Activated T-helper 1 cell treated with anti-CD3 and anti-CD28 coated beads, Interleukin-12 subunit alpha, Interleukin-12 subunit beta, Interleukin-2, Interleukin-4 antibody, amounts not matched to agents 30 ng/mL and 10 ng/mL and 1 ng/mL, durations not matched to agents 14 hours and 24 hours and 36 hours (primary cell): ENCODE measurements at places on chromosomes 7 and 10. TPM values are rescaled to one million over a fixed set of nuclear protein-coding genes. Genes with fewer than 3 reads are reported as not detected.
A peak's percentile ranks its signal among the peaks of the same experiment; 100 is the strongest.

DNA sequence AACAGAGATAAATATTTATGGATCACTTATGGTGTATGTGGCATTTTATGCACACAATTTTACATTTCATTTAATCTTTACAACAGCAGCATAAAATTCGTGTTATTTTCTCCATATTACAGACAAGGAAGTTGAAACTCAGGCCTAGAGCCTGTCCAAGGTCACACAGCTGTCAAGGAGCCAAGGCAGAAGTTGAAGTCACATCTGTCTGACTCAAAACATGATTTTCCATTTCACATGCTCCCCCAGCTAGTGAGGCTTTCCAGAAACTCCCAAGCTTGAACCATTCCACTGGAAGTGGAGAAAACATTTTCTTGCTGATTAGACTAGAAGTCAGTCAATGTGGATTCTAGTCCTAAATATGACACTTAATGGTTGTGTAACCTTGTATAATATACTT lies 110.5 kb downstream of the HECTD2 start:
- no peak for DNase-seq

DNA sequence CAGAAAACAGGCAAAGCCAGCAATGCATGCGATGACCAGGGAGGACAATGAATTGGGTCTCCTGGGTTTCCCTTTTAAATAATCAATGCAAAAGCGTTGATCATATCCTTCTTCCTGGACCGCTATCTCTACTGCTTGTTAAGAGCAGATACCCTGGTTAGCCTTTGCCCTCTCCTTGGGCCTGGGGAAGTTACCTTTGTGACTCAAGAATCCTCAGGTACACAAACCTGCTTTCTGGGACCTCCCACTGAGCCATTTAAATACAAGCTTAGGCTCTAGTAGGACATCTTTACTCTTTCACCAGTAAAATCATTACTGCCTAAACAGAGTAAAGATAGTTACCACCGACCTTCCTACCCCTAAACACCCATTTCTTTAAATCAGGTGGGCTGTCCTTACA lies 173.9 kb downstream of the WNT2 start:
- no peak for DNase-seq

Gene DTX2
- 26.4 and 28.0 TPM in 2 replicates for total RNA-seq

Gene HOXA9
- total RNA-seq, result not detected in 2 replicates

DNA sequence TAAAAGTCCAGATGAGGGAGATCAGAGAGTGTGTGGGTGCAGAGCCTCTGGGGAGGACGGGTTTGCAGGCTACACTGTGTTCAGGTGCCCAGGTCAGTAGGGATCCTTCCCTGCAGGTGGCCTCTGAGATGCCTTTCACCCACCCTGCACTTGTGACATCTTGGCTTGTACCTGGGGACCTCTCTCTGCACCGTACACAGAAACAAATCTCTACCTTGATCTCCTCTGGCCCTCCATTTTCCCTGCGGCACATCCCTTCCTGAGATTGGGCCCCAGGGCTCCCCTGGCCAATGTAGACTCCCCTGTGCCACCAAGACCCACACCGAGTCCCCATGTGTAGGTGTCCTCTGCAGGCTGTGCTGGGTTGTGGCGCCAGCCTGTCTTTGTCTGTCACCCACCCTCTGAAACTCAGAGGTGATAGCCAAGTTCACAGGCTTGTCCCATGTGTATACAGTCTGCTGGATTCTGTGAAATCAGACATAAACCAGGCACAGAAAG lies 140.6 kb downstream of the PTPN20 start:
- DNase-seq, result no peak

Gene NDUFA5
- total RNA-seq, result 49.4 and 51.5 TPM in 2 replicates

DNA sequence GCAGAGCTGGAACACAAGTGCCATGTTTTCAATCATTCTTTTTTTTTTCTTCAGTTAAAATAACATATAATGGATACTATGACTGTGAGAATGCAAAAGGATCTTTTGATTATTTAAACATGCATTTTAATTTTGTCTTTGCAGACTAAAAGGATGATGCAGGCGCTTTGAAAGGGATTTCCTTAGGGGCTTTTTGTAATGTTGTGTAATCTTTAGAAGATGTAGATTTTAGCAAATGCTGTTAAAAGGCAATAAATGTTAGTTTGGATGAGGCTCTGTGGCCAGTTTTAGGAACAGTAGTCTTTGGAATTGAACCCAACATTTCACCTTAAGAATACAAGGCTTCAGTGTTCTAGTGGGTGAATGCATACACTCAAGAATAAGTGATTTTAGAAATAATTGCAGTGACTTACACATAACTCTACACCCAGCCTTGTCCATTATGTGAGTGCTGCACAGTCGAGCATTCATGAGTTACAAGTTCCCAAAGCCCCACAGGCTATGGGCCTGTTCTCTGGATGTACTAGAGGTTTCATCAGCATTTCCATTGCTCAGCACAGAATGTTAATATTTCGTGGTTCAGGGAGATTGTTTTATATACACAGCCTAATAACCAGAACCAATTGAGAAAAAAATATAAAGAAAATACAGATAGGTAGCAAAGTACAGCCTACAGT lies 11.6 kb downstream of the PAPSS2 start:
- DNase-seq, result no peak

GRCh38 chr10:124328477-124329220 lies 90.1 kb downstream of the OAT start:
- DNase-seq, result no peak

- no peak for DNase-seq
These were observed 85.1 kb upstream of the RELN start for GRCh38 chr7:104074529-104074928.

GRCh38 chr7:11623093-11623678 lies 208.8 kb downstream of the THSD7A start:
- DNase-seq, result no peak

Gene ZNF425
- 1.1 and 1.2 TPM in 2 replicates for total RNA-seq

GRCh38 chr7:157687845-157688532 lies 351.2 kb downstream of the DNAJB6 start:
- no peak for DNase-seq

- DNase-seq, result no peak
These were observed 76.7 kb upstream of the EN2 start for GRCh38 chr7:155380976-155381851.

Gene RBP3
- not detected in 2 replicates for total RNA-seq

DNA sequence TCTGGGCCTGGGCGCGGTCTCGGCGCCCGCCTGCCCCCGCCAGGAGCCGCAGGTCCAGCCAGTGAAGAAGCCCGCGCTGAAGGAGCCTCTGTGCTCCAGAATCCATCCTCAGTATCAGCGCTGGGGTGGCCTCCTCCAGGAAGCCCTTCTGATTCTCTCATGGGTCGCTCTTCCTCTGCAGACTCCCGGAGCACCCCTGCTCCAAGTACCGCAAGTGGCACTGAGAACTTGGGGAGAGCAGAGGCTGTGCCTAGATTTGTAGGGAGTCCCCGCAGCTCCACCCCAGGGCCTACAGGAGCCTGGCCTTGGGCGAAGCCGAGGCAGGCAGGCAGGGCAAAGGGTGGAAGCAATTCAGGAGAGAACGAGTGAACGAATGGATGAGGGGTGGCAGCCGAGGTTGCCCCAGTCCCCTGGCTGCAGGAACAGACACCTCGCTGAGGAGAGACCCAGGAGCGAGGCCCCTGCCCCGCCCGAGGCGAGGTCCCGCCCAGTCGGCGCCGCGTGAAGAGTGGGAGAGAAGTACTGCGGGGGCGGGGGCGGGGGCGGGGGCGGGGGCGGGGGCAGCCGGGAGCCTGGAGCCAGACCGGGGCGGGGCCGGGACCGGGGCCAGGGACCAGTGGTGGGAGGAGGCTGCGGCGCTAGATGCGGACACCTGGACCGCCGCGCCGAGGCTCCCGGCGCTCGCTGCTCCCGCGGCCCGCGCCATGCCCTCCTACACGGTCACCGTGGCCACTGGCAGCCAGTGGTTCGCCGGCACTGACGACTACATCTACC lies at the start of gene ALOX5:
TSS of gene ALOX5 (plus strand) at position 641 of the 774 bp plus-strand sequence. CDS start at position 705, 64 bp downstream.
- DNase-seq, result peak; percentile 48

- no peak for DNase-seq
These were observed 399 bp upstream of the OGDHL start for GRCh38 chr10:49762566-49762877.

Gene CFAP69
- total RNA-seq, result not detected in 2 replicates

Gene SSC4D
- 0.64 and 0.73 TPM in 2 replicates for total RNA-seq
